NCI-H526 (cell line): ENCODE measurements at places on chromosomes 11 and 22.

- no peak for DNase-seq
These were observed 4.6 kb downstream of the MYH9 start for GRCh38 chr22:36383110-36383581.

DNA sequence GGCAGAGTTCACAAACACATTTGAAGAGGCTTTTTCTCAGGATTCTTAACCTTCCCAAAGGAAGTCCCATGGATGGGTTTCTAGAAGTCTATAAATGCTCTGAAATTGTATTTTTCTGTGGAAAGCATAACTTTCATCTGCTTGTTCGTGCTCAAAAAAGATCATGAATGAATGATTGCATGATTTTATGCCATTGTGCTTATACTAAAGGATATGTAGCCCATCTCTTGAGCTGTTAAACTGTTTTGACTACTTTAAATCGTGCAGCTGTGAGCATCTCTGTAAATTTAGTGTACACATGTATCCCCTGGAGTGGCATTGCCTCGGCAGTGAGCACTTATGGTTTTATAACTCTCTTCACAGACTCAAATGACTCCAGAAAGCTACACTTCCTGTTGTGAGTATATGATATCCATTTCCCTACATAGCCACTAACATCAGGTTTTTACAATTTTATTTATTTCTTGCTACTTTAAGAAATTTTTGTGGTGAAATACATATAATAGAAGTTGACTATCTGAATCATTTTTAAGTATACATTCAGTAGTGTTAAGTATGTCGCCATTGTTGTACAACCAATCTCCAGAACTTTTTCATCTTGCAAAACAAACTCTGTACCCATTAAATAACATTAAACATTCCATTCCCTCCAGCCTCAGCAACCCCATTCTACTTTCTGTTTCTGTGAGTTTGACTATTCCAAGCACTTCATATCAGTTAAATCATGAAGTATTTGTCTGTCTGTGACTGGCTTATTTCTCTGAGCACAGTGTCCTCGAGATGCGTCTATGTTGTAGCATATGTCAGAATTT lies 8.0 kb downstream of the NEAT1 start:
- DNase-seq = no peak

DNA sequence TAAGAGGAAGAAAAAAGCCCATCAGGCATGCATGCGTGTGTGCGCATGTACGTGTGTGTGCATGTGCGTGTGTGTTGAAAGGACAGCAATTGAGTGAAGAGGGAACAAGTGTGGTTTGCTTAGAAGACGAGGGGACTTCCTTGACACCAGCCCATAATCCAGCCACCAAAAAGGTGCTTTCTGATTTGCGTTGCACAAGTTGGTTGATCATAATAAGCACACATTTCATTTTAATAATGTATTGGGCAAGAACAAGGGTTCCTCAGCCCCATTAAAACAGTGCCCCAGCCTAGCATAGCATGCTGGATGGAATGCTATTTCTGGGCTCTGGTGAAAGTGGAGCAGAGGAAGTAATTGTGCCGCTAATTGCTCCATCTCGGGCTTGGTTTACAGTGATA lies 493.2 kb downstream of the MIAT start:
- DNase-seq = peak; percentile 38

DNA sequence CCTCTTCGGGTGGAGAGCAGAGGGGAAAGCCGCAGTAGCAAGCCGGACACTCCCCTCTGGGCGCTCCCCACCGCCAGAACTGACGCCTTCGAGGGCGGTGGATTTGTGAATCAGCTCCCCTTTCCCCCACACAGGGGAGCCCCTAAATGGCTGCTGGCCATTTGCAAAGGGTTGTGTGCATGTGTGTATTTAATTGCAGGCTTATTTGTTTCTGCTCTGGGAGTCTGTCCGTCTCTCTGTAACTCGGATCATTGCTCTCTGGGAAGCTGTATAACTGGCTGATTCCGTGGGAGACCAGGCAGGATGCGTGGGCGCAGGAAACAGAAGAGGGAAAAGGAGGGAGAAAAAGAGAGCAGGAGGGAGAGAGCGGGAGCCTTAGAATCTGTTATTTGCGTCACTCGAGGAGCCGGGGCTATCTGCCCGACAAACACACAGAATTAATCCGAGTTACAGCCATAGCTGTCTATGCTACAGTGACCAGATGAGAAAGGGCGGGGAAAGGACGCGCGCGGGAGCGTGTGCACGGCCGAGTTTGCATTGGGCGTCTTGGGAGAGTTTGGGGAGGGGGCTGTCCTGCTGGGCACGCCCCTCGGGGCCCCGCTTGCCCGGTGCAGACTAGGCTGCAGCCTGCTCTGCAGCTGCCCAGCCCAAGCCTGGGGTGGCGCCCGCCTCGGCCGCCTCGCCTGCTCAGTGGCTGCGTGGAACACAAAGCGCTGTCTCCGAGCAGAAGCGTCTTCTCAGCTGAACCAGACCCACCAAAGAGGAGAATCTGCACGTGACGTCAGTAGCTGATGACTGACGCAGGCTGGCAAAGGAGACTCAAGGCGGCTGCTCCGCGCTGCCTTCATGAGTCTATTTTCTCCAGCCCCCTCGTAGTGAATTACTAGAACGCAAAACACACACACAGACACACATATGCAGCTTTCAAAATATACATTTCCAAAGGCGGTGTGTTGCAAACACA lies 105.3 kb upstream of the HSD17B12 start:
- peak; percentile 68 for DNase-seq

DNA sequence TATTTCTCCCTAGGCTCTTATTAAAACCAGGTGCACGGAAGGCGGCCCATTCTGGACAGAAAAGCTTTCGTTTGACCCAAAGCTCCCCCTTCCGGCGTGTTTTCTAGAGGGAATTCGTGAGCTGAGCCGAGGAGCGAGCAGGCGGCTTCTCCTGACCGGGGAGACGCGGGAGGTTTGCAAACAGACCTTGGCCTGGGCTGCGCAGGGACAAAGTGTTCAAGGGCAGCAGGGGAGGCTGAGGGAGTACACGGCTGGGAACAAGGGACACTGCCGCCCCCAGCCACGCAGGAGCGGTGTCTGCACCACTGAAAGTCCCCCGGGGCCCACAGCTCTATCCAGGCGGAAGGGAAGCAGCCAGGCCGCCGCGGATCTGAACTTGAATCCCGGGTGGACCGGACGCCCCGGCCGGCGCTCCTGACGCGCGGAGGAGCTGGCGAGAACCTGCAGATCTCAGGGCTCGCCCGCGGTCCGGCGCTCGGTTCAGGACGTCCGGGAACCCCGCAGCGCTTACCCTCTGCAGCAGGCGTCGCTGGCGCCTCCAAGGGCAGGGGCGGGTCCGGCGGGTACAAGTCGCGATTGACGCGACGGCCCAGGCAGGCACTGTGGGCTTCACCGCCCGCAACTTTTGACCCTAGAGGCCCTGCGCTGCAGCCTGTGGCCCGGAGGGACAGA lies 101.9 kb downstream of the WT1 start:
- peak; percentile 29 for DNase-seq

DNA sequence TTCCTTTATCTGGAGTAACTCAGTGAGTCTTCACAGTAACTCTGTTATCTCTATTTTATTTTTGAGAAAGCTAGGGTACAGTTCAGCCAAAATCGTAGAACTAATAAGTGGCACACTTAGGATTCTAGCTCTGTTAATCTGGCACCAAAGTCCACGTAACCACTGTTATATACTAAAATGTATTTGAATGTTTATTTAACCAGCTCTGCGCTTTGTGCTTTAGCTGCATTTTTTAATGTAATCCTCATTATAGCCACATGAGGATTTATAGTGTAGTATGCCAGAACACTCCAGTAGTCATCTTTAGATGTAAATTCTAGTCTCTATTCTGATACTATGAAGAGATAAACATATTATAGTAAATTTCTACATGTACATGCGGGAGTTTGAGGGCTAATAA lies 36.8 kb downstream of the YAP1 start:
- no peak for DNase-seq
